ENCODE measurements at places on chromosomes 13 and 19.

DNA sequence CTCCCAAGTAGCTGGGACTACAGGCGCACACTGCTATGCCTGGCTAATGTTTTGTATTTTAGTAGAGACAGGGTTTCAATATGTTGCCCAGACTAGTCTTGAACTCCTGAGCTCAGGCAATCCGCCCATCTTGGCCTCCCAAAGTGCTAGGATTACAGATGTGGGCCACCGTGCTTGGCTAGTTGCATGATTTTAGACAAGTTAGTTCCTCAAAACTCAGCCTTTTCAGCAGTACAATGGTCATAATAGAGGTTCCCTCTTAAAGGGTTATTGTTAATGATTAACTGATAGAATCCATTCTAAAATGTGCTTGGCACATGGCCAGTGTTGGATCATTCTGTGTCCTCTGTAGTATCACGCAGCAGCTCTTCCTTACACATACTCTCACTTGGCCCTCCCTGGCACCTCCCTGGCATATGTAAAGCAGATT lies 19.5 kb upstream of the IFT88 start:
- no peak for DNase-seq

GRCh38 chr13:50760751-50761150 lies 82.7 kb downstream of the DLEU7 start:
- DNase-seq, result no peak

- DNase-seq, result no peak
These were observed 10.0 kb upstream of the SPC24 start for GRCh38 chr19:11165486-11166030.

GRCh38 chr19:570251-570686 lies 2.1 kb upstream of the BSG start:
- no peak for DNase-seq

- DNase-seq, result no peak
These were observed 2.3 kb downstream of the KISS1R start for GRCh38 chr19:919199-920050.

DNA sequence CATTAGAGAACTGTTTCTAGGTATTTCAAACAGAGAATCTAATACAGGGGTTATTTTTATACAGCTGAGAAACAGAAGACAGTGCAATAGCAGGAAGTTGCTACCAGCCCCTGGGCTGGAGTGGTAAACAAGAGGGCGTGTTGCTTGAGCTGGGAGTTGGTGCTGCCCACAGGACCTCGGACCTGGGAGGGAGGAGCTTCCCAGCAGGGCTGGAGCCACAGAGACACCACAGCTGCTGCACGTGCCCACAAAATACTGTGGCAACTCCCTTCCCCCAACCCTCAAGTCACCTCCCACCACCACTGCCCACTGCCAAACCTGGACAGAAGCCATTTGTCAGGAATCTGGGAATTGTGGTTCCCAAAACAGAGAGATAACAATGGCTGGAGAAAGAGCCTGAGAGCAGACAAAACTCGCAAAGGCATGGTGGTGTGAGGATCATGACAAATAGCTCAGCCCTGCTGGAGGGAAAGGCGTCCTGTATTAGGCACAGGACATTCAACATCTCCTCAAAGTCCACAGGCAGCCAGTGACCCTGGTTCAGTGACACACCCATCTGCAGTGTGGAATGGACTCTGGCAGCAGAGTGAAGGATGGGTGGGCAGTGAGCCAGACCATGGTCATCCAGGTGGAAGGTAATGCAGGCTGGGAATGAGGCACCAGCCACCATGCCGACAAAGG lies 57.2 kb downstream of the SPATA13 start:
- DNase-seq, result no peak

- no peak for DNase-seq
These were observed 1.3 kb downstream of the TSHZ3 start for GRCh38 chr19:31347828-31348392.

GRCh38 chr19:6022570-6023064 lies 44.7 kb upstream of the RANBP3 start:
- DNase-seq, result no peak

Measured in cortex of kidney (tissue), 1 donor.